ENCODE measurements at places on chromosomes 1 and 21.

GRCh38 chr1:37449936-37450335, 24.4 kb upstream of the ZC3H12A start:
- no peak for DNase-seq

DNA sequence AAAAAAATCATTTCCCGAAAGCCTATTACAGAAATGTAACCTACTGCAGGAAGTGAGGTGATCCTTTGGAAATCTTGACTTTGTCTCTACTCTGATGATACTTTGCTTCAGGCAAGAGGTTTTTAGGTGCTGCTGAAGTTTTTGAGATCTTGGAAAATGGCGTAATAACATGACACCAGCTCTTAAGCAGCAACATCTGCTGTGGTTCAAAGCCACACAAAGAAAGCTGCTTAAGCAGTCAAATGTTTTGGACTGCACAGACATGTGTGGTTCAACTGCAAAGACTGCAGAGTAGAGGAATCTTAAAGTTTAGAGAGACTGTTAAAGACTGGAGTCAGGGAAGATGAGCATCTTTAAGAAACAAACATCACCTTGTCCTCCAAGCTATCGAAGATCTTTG, 139.0 kb downstream of the RASAL2 start:
- no peak for DNase-seq

DNA sequence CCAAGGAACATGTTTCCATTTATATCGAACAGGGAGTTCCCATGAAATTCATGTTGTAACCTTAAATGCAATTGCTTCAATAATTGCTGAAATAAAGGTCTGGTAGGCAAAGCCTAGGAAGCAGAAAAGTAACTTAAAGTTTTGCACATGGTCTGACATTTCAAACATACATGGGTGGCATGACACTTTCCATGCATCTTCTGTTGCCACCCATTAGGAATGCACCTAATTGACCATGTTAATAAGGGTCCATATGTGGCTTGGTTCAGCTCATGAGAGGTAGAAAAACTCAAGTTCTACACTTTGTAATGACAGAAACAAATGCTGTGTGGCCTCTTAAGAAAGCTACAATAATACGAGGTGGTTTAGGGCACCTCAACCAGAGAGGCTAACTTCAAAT, 72.0 kb upstream of the GORAB start:
- no peak for DNase-seq

DNA sequence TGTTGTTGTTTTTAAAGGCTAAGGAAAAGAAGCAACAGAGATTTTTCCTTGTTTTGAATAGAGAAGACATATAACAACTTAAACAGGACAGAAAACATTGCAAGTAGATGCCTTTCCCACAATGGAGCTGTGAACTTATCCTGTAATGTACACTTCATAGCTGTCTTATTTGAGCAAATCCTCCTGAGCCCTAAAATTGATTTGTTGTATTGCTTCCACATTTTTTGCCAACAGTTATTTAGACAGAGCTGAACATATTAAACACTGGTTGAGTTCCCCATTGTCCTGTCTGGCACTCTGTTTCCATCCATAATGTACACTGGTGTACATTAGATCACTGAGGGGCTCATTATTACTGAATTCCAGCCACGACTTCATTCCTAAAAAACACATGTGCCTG, 32.2 kb downstream of the CACHD1 start:
- no peak for DNase-seq

- peak; percentile 83 for DNase-seq
Measured at GRCh38 chr21:34129901-34130715, 56.7 kb downstream of the MRPS6 start.

DNA sequence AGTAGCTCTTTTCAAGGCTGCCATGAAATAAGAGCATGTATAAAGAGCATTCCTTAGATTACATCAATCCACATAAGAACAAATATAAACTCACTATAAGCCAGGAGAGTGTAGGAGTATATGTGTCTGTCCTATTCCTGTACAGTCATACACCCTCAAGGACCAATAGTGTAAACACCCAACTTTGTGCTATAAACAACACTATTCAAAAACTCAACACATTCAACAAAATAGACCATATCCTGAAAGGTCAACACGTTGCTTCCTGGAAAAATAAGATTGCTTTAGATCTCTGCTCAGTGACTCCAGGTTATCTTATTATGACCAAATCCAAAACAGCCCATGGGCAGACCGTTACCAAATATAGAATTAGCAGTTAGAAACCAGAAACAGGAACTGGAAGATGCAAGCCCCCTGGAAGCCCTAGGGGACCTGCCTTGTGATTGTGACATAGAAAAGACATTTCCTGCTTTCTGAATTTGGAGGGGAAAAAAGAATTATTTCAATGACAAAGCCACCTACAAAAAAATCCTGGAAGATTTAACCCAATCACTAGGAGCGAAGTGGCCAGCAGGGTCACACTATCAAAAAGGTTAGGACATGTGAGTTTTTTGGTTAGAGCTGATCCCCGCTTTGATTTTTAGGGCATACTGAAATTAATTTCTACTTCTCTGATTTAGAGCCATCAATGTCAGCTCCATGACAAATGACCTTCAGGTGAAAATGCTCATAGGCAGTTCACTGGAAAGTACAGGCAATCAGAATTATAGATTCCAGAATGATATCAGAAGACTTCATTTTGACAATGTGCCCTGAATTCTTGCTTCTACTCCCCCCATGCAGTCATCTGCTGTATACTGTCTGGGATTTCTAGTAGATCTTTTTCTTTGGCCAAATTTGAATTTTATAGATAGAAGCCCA, 59.9 kb downstream of the LRRC8C start:
- no peak for DNase-seq

DNA sequence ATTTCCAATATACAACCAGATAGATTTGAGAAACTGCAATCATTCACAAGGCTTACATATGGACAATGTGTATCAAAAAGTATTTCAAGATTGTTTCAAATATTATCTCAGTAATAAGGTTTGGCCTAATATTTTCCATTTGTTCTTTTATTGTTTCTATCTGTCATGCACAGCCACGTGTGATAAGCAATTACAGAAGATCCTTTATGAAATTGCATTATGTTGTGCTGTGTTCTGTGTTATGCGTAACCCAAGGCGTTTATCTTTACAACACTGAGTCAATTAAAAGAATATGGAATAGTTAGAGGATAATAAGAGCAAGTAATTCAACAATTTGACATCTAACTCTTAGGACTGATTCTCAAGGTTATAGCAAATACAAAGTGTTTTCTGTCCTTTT, 1009.3 kb upstream of the PRMT6 start:
- no peak for DNase-seq

DNA sequence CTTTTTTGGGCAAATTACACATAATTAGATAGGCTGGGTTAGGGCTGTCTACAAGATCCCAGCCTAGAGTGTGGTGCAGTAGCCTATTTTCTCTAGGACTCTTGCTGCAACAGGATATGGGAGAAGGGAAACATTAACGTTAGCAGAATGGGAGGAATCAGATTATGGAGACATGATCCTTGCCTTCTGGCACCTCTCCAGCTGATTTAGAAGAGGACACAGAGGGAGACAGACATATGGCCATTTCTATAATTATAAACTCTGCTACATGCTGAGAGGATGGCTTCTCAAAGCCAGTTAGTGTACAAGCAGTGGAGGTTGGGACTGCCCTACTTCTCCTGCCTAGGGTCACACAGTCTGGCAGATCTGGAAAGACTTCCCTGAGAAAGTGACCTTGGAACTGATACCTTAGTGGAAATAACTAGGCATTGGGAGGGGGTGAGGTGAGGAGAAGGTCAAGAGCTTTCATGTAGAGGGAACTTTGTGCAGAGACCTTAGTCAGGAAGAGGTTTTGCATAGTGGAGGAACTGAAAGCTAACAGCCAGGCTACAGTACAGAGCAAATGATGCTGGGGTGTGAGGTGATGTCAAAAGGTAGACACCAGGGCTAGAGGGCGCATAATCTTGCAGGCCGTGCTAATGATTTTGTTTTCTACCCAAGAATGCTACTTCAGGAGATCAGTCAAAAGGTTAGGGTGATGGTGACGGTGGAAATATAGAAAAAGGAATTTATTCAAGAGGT, 1.2 kb upstream of the CD1D start:
- DNase-seq: no peak

GRCh38 chr1:68120136-68120791, 69.8 kb upstream of the DIRAS3 start:
- DNase-seq: peak; percentile 78

GRCh38 chr1:46581681-46582455, 22.2 kb downstream of the MKNK1 start:
- DNase-seq: no peak

DNA sequence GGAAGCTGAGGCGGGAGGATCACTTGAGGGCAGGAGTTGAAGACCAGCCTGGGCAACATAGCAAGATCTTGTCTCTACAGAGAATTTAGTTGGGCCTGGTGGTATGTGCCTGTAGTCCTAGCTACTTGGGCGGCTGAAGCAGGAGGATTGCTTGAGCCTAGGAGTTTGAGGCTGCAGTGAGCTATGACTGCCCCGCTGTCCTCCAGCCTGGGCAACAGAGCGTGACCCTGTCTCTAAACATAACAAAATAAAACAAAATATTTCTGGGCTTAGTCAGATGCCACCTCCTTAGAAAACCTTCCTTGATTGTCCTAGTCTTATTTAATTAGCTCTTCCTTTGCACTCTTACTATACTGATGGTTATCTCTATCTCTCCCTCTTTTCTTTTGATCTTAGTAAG, 8.5 kb downstream of the TGFB2 start:
- no peak for DNase-seq

DNA sequence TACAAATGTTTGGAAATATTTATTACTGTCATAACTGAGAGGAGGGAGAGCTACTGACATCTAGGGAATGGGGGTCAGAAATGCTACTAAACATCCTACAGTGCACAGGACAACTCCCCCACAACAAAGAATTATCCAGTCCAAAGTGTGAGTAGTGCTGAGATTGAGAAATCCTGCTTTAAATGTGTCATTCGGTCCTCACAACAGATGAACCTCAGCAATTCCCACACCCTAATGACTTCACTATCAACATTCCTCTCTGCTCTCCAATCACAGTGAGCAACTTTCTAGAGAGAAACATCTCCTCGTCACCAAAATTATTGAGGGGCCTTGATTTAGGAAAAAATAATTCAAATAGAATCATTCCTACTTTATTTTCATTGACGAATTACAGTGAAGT, 18.0 kb downstream of the OMA1 start:
- DNase-seq: no peak

GRCh38 chr1:67162954-67163353, 3.3 kb upstream of the IL23R start:
- DNase-seq: no peak

GRCh38 chr21:36710729-36711048, 11.8 kb downstream of the SIM2 start:
- DNase-seq: no peak
